ENCODE measurements at places on chromosomes 12 and 14.

GRCh38 chr12:111964935-111965334 lies 48.0 kb downstream of the TMEM116 start:
- no peak for DNase-seq

- no peak for DNase-seq
These were observed 110.4 kb upstream of the FZD10 start for GRCh38 chr12:130051900-130052299.

GRCh38 chr12:52042706-52043385 lies 8.4 kb upstream of the NR4A1 start:
- DNase-seq = no peak

GRCh38 chr14:47220096-47220495 lies 455.3 kb downstream of the MDGA2 start:
- no peak for DNase-seq

DNA sequence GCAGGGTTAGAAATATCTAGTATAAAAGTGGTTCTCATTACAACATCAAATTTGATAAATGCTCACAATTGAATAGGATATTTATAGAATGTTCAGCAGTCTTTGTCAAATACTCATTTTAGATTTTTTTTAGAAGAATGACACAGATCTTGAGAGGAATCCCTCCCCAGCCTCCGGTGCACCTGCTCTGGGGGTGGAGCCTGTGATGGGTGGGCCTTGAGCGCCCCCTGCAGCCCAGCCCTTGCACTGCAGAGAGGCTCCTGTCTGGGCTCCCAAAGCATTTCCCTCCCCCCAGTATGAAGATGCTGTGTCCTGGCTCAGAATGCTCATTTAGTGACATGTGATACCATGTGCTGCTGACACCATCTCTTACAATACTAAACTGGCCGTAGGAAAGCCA lies 792.3 kb downstream of the TMEM121 start:
- peak; percentile 35 for DNase-seq
